ENCODE measurements at places on chromosomes 7 and 10.

GRCh38 chr10:88493691-88494483 is 89.2 kb downstream of the RNLS start:
- no peak for DNase-seq

DNA sequence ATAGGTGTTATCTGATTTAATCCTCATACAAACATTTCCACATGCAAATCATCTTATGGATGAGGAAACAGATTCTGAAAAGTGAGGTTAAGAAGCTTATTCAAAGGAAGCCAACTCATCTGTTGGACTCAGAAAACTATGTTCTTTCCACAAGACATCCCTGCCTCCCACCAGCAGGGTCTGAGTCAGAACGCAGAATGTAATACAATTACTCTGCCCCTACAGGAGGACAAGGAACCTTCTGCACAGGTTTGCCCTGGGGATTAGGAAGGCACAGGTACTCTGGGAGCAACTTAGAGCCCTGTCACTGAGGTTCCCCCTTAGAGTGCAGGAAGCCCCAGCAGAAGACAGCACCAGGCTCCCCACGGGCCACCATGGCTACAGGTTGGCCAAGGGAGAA is 255.7 kb downstream of the TNS3 start:
- no peak for DNase-seq

DNA sequence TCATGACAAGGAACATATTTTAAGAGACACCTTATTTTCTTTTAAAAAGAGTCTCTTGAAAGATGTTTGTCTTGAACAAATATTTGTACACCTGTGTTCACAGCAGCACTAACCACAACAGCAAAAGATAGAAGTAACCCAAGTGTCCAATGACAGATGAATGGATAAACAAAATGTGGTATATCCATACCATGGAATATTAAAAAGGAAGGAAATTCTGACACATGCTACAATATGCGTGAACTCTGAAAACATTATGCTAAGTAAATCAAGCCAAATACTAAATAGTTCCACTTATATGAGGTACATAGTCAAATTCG is 17.8 kb downstream of the SGMS1 start:
- no peak for DNase-seq

DNA sequence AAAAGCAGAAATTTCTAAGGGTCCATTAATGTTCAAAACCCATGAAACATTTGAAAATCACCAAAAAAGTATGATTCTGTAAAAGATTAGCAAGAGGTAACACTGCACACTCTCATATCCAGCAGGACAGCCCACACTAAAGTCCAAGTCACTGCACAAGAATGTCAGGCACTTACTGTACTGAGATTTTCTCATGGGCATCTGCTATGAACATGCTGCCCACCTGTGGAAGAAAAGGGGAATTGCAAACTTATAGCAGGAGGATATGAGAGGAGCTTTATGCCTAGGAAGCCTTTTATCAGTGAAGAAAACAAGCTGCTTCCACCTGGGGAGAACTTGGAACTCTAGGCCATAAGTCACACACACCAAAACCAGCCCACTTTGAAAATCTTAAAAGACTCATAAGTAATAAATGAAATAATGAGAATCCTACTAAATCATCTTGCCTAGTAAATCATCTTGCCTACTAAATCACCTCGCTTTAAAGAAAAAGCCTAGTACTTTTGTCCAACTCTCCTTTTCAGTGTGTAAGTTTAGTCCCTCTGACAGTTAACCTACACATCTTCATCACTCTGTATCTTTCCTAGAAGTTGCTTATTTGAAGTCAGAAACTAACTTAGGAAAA is 46.1 kb downstream of the ARMH3 start:
- DNase-seq = peak; percentile 7

DNA sequence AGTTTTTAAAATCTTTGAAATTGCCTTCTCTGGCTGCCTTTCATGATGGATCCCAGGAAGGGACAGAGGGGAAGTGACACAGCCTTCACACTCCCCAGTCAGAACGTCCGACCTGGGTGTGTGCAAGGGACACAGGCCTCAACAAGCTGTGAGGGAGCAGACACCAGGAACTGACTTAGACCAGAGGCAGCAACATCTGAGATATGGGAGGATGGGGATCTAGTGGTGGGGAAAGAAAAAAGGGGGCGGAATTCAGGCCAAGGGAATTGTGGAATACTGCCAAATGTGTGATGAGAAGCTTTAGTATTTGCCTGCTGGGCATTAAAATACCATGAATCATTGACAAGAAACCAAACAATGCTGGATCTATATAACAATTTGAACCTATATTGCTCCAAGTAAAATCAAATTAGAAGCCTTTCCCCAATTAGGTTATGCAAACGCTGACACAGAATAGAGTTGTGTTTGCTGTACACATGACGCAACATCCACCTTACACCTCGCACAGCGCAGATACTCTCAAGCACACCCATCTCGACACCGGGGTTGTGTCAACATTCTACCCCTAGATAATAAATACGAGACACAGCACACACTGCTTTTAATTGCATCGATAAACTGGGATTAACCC is 17.2 kb upstream of the MNX1 start:
- no peak for DNase-seq

- DNase-seq = no peak
These were observed 60.4 kb downstream of the DNAJB6 start for GRCh38 chr7:157397036-157397720.

DNA sequence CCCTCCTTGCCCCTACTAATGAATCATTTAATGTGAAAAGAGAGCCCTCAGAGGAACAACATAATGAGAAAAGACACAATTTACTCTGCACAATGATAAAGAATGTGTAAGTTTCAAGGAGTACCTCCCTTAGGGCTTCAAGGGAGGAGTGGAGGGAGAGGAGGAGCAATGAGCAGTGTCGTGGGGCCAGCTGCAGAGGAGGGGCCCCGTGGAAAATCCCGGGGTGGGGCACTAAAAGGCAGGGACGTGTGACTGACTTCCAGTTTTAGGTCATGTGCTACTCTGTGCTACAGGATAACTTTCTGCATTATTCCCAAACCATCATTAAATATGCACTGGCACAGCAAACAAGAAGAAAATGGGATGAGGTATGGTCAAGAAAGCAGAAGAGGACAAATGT is 108.1 kb downstream of the ANLN start:
- no peak for DNase-seq

GRCh38 chr10:11264296-11265048 is 246.8 kb downstream of the CELF2 start:
- DNase-seq = no peak

DNA sequence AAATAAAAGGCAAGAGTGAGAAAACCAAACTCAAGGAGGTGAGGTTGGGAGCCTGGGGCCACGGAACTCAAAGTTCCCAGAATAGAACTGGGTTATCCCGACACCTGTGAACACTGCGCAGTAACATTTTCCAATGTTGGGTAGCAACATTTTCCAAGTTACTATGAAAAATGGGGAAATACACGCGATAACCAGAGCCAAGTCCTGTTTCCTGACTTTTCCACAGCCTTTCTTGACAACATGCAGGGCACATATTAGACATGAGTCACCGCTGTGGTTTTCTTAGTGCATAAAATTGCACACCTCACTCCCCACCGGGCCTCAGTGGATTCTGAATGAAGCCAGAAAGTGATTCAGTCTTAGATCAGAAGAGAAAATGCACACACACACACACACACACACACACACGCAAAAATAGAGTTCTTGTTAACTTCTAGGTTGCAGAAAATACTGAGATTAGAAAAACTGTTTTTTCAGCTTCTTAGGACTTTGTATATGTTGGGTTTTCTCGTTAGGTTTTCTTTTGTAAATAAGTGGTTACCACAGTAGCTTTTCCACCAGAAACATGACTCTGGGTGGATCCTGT is 70.0 kb downstream of the CAMK1D start:
- peak; percentile 41 for DNase-seq

- no peak for DNase-seq
These were observed 10.5 kb upstream of the KCP start for GRCh38 chr7:128920913-128921582.

DNA sequence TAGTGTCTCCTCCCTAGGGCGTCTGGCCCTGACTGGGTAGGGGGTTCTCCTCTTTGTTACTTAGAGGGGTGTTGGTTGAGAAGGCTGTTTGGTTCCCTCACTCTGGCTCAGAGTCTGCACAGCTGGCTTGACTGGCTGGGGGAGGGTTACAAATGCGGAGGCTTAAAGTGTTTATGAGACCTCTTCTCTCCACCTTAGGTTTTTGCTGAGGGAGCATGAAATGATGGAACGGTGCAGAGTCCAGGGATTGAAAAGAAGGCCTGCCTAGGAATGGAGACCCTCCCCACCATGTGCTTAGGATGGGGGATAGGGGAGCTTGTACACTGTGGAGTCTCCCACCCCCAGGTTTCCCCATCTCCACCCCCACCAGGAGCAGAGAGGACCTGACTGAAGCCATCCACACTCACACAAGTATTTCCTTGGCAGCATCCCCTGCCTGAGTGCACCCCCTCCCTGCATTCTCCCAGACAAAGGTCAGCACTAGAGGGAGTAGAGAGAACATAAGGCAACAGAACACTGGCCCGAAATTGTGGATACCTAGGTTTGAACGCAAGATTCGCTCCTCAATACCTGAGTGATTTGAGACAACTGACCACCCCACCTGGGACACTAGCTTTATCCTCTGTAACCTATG is 1.7 kb upstream of the LDB1 start:
- peak; percentile 29 for DNase-seq

- no peak for DNase-seq
These were observed 254.9 kb downstream of the SKAP2 start for GRCh38 chr7:26609532-26609931.

DNA sequence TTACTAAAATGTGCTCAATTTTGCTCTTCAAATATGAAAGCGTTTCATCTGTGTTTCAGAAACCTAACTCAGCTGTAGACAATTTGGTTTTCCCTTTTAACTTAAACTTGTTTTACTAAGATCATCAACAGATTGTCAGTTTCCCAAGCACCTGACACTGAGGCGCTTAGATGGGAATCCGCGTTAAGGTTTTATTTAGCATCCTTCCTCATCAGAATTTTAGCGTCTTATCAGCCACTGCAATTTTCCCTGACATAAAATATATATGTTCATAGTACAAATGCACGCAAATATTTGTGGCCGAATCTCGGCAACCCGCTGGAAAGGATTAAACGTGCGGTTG is 1.2 kb downstream of the SGCE start:
- DNase-seq = peak; percentile 5

GRCh38 chr7:82740246-82740848 is 296.8 kb upstream of the CACNA2D1 start:
- no peak for DNase-seq

- no peak for DNase-seq
These were observed 38.5 kb upstream of the ITPRID1 start for GRCh38 chr7:31475368-31475767.

DNA sequence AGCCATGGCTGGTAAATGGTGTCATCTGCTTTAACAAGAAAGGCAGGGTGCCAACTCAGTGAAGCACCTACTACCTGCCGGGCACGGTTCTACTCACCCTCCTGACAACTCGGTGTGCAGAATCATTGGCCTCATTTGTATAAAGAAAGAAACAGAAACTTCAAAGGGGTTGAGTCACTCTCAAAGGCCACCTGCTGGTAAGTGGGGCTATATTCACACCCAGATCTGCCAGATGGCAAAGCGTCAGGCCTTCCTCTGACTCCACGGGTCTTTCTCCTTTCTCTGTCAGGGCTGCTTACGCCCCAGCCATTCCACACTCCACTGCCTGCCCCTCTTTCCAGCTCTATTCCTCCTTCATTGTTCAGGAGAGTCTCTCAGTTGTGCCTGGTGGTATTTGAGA is 309.2 kb downstream of the GFRA1 start:
- DNase-seq = no peak

DNA sequence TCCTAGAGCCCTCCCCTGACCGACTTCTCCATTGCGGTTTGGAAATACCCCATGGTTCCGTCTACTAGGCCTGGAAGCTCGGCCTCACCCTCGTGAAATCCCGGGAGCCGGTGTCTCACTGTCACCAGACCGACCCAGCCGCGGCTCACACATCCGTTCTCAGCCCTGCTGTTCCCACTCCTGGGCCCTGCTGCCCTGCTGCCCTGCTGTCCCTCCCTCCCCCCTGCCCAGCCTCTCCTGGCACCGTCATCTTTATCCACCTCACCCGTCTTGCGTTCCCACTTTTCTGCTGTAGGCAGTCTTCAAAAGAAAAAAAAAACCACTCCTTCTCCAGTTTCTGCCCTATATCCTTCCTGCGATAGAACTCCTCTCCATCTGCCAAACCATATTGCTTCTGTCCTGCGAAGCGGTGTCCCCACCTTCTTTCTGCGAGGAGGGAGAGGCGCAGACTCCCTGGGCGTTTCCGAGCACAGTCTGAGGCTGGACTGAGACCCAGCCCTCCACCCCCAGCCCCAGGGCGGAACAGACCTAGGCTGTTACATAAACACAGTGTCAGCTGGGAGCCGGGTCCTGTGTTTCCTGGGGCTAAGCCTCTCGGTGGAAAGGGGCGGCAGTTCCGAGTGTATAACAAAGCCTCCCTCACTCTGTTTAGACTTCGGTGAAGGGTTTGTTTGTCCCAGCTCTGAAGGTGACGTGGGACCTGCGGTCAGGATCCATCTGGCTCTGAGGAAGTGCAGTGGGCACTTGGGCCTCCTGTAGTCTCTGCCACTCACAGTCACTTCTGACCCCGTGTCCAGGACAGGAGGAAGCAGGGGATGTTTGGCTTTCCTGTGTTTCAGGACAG is 2.8 kb downstream of the AGAP3 start:
- no peak for DNase-seq

DNA sequence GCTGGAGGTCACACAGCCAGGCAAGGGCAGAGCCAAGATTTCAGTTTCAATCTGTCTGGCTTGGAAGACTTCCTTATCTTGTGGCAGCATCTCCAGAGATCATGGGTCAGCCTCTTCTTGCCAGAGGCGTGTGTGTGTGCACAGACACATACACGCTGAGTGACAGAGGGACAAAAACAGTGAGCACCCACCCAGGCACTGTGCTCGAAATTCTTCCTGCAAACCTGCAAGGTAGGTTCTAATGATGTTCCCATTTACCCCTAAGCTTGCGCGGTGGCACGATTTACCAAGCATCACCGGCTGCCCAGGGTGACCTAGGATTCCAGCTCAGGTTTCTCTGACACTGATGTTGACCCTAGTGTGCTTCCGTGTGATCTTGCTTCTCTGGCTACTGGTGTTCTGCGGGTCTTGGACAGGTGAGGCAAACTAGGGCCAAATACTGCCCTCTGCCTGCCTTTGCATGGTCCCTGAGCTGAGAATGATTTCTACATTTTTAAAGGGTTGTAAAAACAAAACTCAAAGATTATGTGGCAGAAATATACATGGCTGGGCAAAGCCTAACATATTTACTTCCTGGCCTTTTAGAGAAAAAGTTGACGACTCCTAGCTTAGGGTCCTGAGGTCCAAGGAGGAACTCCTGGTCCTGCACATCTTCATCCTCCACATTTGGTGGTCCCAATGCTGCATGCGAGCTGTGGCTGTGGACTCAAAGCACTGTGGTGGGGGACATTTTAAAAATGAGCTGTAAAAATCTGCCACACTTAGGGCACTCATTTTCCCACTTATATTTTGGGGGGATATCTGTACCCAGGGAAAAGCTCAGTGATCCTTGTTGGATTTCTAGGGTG is 268.5 kb downstream of the RPS24 start:
- DNase-seq = peak; percentile 17

- no peak for DNase-seq
These were observed 931 bp downstream of the PAPSS2 start for GRCh38 chr10:87660484-87661133.
